ENCODE measurements at places on chromosomes 1 and 21.

DNA sequence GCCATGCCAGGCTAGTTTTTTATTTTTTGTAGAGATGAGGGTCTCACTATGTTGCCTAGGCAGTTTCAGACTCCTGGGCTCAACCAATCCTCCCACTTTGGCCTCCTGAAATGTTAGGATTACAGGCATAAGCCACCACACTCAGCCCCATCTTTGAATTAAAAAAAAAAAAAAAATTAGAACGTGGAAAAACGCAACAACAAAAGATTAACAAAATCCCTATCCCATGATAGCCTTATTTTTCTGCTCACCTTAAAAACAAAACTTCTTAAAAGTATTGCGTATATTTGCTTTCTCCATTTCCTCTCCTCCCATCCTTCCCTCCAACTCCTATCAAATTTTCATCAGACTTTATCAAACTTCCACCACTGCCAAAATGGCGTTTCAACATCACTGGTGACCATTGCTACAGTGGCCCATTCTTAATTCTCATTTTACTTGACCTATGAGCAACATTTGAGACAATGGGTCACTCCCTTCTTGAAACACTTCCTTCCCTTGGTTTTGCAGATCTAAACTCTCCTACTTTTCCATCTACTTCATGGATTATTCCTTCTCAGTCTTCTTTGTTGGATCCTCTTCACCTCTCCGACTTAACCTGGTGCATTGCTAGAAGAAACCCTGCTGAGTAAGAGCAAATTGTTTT is 579 bp upstream of the ZNF684 start:
- peak; percentile 2 for DNase-seq

GRCh38 chr21:24395320-24395923 is 1211.9 kb downstream of the MRPL39 start:
- DNase-seq, result peak; percentile 0

DNA sequence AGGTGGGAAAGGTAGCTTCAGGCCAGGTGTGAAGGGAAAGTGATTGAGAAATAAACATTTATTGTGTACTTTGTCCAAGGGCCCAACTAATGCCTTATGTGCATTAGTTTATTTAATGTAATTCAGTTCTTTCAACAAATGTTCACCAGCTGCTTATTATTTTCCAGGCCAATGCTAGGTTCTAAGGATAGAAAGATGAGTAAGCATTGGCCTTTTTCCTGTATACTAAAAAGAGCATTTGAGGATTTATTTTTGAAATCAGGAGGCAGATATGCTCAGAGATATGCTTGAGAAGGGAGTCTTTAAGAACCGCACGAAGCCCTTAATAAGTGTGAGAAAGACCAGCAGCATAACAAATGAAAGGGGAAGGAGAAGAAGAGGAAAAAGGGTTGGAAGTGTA is 32.0 kb downstream of the CLCA1 start:
- no peak for DNase-seq

- peak; percentile 56 for DNase-seq
Observed at GRCh38 chr1:234743791-234744611, 134.0 kb upstream of the IRF2BP2 start.

DNA sequence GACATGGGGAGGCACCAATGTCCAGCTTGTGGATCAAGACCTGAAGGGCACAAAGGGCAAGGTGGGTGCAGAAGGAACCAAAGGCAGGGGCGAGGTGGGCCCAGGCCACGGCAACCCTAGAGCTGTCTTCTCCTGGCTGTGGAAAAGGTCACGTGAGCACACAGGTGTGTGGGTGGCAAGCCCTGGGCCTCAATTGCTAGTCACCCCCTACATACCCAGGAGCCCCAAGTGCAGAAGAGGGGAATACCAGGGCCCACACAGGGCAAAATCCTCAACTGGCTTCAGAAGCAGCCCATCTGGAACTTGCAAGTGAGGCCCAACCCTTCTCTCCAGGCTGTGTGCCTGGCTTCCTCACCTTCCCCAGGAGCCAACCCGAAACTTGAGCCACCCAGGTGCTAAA is 25.6 kb downstream of the ZBTB17 start:
- DNase-seq, result no peak

- DNase-seq, result no peak
Observed at GRCh38 chr1:84452436-84452835, 26.6 kb upstream of the RPF1 start.

GRCh38 chr1:24416666-24417391 is 1.2 kb downstream of the NIPAL3 start:
- peak; percentile 95 for DNase-seq

- DNase-seq, result no peak
Observed at GRCh38 chr1:237058470-237058869, 16.5 kb downstream of the RYR2 start.

DNA sequence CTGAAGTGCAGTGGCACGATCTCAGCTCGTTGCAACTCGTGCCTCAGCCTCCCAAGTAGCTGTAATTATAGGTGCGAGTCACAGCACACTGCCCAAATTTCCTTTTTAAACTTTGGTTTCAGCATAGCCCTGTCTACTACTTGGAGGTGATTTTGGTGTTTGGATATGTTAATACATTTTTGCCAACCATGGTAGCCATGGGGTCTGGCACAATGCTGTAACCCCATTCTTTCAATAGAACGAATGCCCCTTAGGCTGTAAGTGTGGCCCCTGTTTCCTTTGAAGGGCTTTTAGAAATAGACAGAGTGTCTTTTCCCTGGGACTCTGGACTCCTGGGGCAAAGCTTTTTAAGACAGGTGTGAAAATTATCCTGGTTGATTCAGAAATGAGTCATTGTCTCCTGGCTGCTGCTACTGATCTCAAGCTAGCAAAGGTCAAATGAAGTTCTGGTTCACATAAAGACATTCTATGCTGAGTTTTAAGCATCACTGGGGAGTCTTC is 141.1 kb upstream of the RUNX1 start:
- peak; percentile 64 for DNase-seq

GRCh38 chr1:244019982-244020485 is 31.0 kb upstream of the ZBTB18 start:
- peak; percentile 26 for DNase-seq

GRCh38 chr1:234840253-234840652 is 230.3 kb upstream of the IRF2BP2 start:
- no peak for DNase-seq

DNA sequence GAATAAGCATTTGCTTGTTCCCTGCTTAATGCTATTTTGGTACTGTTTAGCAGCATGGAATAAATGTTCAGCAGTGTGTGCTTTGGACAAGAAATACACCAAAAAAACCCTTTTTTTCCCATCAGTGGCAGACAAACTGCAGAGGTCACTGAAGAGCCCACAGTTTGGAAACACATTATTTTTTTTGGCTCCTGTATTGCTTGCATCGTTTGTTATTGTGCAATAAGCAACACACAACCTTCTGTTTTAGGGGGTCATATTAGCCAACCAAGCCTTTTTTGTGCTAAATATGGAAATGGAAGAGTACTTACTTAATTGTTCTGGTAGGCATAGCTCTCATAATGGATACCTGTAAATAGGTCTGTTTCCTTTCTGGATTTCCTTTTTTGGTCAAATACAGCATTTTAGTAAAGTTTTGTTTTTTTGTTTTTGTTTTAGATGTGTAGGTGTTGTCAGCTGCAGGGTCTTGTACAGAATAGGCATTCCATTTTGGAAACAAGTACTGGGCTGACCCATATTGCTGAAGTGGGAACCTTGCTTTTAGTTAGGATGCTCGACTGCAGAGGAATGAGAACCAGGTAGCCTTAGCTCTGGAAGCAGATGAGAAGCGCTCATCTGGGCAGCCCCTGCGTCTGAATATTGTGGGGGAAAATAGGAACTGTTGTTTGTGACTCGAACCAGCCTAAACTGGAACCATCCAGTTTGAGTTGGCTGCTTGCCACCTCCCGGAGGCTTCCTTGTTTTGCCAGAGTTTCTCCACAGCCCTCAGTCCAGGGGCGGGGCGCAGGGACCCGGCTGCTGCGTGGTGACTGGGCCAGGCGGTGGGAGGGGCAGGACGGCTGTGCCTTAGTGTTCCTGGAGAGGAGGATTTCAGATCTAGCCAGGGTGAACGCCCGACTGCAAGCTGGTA is 38.4 kb downstream of the SPEN start:
- peak; percentile 92 for DNase-seq

- no peak for DNase-seq
Observed at GRCh38 chr1:176193023-176193422, 14.1 kb downstream of the COP1 start.

- DNase-seq, result no peak
Observed at GRCh38 chr1:42938645-42939615, 19.7 kb downstream of the SLC2A1 start.

DNA sequence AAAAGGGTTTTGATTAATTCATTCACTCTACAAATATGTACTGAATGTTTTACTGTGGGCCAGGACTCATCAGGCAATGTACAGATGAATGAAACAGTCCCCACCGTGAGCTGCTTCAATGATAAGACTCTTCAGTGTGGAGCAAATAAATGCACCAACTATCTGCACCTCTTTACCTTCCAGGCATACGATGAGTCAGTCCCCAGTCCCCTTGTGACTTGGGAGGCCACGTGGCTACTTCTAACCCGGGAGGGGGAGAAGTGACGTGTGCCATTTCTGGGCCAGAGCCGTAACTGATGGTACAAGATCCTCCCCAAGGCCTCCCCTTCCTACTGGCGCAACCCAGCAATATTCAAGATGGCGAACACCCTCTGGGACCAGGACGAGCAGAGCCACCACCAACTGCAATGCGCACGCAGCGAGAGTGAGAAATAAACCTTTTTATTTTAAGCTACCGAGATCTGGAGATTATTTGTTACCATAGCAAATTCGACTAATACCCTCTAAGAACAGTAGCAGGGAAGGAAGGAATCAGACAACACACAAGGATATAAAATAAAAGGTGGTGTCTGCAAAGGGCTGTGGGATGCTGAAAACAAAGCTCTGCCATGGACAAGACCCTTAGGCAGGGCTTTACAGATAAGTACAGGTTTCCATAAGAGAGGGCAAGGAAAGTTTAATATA is 74.5 kb downstream of the NPHP4 start:
- DNase-seq, result no peak

GRCh38 chr1:53641481-53642214 is 97.3 kb downstream of the GLIS1 start:
- no peak for DNase-seq

- no peak for DNase-seq
Observed at GRCh38 chr1:229155472-229155871, 115.4 kb upstream of the RAB4A start.

GRCh38 chr1:228846952-228847351 is 111.7 kb downstream of the RHOU start:
- DNase-seq, result no peak

DNA sequence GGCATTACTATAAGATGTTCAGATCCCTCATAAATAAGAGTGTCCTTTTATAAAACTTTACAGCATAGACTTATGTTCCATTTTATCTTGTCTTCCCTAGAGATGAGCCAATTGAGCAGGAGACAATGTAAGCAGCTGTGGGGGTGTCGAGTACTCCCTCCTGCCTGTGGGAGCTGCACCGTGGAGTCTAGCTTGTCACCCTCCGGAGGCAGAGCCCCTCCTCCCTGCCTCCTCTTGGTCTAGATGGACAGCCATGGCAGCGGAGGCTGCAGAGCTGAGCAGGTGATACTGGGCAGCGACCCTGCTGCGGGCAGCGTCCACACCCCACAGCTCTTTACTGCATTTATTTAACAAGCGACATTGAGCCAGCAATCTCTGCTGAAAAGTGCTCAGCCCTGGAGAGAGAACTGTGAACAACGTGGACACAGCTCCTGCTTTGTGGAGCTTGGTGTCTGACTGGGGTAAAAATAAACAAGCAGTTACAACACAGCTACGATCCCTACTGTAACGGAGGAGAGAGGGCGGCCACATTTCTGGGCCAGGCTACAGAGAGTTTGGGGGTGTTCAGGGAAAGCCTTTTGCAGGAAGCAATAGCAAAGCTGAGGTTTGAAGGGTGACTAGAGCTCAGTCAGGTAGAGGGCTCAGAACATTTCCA is 12.8 kb upstream of the KIF21B start:
- DNase-seq, result no peak

DNA sequence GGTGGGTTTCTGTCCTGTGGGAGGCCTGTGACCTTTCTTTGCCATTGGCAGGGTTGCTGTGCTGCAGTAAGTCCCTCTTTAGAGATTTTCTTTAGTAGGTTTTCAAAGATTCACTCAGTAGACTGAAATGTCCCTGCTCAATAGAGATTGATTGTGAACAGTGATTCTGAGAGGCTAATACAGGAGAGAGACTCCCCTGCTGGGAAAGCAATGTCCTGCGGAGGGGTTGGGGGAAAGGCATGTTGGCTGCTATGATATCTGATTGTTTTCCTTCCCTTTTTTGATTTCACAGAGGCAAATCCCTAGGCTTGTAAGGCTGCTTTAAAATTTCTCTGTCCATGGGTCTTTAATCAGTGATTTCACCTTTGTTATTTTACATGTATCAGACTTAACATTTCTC is 589.9 kb downstream of the ADGRL2 start:
- no peak for DNase-seq

DNA sequence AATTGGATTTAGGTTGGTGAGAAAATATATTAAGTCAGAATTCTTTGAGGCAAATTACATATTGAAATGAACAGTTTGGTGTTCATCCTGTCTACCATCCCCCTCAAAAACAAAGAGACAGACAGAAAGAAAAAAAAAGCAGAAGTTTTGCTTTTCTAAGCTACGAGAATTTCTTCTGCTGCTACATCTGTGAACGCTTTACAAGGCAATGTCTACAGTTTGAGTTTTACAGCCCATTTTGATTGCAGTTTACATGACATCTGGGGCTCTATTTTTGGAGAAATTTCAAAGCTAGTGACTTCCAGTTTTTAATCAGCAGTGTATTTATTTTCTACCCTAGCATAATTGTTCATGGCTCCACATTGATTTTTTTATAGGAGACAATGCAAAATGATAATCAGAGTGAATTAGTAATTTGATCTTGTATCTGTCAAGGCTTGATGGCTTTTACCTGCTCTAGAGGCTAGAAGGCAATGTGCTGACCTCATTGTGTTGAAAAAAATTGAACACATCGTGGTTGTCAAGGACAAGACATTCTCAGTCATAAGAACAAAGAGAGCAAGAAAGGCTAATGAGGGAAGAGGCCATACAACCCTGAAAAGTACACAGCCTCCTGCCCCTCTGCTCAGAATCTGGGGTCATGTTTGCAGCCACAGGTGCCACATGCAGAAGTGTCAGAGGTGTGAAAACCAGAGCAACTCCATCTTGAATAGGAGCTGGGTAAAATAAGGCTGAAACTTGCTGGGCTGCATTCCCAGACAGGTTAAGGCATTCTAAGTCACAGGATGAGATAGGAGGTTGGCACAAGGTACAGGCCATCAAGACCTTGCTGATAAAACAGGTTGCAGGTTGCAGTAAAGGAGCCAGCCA is 201.0 kb upstream of the CAMK1G start:
- DNase-seq, result no peak

DNA sequence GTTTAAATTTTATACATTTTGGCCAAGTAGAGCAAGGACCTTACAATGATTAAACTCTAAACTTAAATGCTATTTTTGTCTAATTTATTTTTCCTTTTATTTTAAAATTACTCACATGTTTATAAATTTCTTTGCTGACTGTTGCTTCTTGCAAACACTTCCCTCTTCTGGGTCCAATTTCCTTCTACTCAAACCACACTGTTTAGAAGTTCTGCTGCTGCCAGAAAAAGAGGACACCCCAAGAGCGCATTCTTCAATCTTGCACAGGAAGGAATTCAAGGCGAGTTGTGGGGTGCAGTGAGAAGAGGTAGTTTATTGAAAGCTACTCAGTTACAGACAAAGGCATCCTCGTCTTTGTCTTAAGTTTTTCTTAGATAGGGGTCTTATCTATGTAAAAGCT is 88.5 kb upstream of the NEK7 start:
- DNase-seq, result no peak
